AML-193 (cell line): ENCODE measurements at places on chromosomes 11 and 22.
A peak's percentile ranks its signal among the peaks of the same experiment; 100 is the strongest.

DNA sequence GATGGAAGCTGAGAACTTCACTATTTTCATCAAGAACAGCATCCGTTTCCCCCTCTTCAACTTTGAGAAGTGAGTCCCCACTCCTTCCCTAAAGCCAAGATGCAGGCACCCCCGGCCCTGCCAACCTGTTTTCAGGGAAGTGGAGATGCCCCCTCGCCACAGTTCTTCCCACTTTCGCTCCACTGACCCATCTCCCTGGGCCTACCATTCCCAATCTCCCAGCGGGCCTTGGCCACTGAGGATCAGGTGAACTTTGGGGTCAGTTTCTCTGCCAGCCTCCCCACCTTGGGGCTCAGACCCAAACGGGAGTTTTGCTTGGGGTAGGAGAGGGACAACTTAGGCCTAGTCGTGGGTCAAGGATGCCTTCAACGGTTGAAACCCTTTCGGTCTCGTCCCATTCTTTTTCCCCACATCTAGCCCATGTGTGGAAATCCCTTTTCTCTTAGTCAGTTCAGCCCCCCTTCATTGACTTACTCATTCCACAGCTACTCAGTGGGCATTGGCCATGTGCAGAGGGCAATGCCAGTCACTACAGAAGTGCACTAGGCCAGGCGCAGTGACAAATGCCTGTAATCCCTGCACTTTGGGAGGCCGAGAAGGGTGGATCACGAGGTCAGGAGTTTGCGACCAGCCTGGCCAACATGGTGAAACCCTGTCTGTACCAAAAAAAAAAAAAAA lies 10.6 kb downstream of the P2RX3 start:
- DNase-seq = no peak

GRCh38 chr11:61011229-61011870 lies 39.9 kb downstream of the CD6 start:
- no peak for DNase-seq

GRCh38 chr22:43580271-43580750 lies 168.5 kb downstream of the MPPED1 start:
- no peak for DNase-seq

GRCh38 chr11:59025097-59025496 lies 61.0 kb upstream of the GLYATL1B start:
- DNase-seq = no peak

DNA sequence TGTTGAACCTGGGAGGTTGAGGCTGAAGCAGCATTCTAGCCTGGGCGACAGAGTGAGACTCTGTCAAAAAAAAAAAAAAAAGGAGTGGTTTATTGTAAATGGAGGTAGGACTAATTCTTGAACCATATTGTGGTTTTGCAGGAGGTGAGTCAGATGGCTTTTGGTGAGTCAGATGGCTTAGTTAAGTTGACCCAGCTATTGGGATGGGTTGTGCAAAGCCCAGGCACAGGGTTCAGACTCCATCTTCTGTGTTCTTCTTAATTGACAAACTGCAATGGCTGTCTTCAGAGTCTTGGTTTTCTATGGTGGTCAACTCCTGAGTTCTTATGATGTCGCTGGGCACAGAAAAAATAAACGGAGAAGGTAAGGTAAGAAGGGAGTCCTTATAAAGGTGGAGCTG lies 182.7 kb downstream of the ADAMTS15 start:
- no peak for DNase-seq

- no peak for DNase-seq
These were observed 30.3 kb downstream of the CNTF start for GRCh38 chr11:58652726-58653280.

DNA sequence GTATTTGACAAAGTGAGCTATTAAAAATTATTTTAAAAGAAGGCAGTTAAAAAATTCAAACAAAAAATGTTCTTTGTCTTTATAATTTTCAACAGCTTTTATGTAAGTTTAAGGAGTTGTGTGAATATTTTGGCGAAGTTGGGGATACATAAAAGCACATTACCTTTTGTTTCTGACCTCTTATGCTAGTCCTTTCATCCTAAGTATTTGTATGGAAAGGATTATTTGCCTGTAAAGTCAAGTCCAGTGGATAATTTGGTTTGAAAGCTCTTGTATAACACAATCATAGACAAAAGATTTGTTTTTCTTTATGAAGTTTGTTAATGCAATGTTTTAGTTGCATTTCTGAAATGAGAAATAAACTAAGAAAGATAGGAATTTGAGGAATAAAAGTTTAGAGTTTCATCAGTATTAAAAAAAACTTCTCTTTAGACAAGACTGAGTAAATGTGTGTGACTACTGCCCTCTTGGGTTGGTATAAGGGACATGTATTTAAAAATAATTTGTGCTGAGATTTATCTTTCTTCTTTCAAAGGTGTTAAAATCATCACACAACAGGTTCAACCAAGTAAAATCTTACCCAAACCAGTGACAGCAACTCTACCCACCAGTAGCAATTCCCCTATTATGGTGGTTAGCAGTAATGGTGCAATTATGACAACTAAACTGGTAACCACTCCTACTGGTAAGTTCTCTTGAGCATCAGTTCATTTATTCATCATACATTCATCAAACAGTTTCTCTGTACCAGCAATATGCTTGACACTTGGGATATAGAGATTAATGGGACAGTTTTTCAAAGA lies 68.2 kb downstream of the EMSY start:
- peak; percentile 21 for DNase-seq

- DNase-seq = no peak
These were observed 16.0 kb downstream of the SLC35F2 start for GRCh38 chr11:107842412-107843100.

- DNase-seq = no peak
These were observed 37.8 kb downstream of the PAMR1 start for GRCh38 chr11:35487532-35488078.

GRCh38 chr22:44153710-44154109 lies 27.0 kb upstream of the PARVG start:
- DNase-seq = no peak

DNA sequence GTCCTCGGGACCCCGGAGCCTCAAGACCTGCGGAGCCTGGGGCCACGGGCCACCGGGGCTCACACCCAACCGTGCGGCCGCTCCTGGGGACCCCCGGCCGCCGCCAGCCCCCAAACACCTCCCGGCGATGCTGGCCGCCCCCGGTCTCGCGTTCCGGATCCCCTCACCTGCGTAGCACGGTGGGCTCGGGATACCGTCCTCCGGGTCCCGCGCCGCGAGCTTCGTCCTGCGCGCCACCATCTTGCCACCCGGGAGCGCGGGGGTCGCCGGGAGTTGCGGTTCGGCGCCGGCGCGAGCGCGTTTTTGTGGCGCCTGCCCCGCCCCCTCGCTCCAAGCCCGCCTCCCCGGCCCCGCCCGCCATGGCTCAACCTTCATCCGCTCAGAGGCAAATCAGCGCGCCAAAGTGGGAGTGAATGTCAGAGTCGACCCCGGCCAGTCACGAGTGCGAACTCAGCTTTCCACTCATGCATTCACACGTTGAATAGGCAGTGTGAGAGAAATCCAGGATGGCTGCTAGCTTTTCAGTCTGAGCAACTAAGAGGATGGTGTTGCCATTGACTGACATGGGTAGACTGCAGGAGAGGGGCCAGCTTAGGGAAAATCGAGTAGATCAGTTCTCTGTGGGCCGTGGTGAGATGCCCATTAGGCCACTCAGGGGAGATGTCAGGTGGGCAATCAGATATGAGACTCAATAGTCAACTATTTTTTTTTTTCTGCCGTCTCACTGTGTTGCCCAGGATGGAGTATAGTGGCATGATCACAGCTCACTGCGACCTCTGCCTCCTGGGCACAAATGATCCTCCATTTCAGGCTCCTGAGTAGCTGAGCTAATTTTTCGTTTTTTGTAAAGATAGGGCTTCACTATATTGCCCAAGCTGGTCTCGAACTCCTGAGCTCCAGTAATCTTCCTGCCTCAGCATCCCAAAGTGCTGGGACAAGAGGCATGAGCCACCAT lies 28.3 kb downstream of the SERHL2 start:
- peak; percentile 56 for DNase-seq

DNA sequence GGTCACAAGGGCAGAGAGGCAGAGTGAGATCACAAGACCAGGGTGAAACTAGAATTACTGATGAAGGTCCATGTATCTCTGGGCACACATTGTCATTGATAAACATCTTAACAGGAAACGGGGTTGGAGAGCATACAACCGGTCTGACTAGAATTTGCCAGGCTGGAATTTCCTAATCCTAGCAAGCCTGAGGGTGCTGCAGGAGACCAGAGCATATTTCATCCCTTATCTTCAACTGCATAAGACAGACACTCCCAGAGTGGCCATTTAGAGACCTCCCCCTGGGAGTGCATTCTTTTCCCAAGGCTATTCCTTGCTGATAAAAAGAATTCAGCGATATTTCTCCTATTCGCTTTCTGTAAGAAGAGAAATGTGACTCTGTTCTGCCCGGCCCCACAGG lies 84.6 kb upstream of the IZUMO1R start:
- no peak for DNase-seq

- DNase-seq = no peak
These were observed 83.1 kb upstream of the NCAM1 start for GRCh38 chr11:112878033-112878601.

GRCh38 chr22:38106814-38107578 lies 3.5 kb downstream of the BAIAP2L2 start:
- no peak for DNase-seq

GRCh38 chr11:87866951-87867350 lies 308.3 kb downstream of the RAB38 start:
- no peak for DNase-seq

DNA sequence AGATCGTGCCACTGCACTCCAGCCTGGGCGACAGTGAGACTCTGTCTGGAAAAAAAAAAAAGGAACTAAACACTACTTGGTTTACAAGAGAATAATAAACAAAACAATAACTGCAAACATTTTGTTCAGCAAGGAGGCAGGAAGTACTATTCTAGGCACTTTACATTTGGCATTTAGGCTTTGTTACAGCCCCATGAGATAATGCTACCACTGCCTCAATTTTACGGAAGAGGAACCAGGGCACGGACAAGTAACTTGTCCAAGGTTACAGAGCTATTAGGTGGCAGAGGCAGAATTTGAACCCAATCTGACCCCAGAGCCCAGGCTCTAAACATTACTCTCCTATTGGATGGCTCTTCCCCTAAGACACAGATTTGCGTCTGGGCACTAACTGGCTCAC lies 108.7 kb upstream of the AKIP1 start:
- DNase-seq = no peak

- no peak for DNase-seq
These were observed 78.3 kb downstream of the PAK1 start for GRCh38 chr11:77395460-77396173.

DNA sequence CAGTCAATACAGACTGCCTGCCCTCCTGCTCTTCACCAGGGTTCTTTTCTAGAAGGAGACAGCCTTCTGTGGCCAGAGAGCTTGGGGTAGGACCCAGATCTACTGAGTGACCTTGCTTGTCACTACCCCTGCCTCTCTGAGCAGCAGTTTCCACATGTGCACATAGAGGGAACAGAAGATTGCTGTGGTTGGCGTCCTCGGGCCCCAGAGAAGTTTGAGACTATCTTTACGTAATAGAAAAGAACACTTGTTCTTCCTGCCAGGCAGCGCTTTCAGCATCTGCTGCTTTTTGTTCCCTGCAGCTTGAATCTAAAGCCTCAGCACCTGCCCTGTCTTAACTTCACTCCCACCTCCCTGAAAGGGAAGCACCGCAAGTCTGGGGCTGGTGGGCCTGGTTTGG lies 1.9 kb upstream of the FKBP2 start:
- peak; percentile 37 for DNase-seq

GRCh38 chr11:16945671-16946469 lies 68.3 kb downstream of the PLEKHA7 start:
- peak; percentile 47 for DNase-seq

DNA sequence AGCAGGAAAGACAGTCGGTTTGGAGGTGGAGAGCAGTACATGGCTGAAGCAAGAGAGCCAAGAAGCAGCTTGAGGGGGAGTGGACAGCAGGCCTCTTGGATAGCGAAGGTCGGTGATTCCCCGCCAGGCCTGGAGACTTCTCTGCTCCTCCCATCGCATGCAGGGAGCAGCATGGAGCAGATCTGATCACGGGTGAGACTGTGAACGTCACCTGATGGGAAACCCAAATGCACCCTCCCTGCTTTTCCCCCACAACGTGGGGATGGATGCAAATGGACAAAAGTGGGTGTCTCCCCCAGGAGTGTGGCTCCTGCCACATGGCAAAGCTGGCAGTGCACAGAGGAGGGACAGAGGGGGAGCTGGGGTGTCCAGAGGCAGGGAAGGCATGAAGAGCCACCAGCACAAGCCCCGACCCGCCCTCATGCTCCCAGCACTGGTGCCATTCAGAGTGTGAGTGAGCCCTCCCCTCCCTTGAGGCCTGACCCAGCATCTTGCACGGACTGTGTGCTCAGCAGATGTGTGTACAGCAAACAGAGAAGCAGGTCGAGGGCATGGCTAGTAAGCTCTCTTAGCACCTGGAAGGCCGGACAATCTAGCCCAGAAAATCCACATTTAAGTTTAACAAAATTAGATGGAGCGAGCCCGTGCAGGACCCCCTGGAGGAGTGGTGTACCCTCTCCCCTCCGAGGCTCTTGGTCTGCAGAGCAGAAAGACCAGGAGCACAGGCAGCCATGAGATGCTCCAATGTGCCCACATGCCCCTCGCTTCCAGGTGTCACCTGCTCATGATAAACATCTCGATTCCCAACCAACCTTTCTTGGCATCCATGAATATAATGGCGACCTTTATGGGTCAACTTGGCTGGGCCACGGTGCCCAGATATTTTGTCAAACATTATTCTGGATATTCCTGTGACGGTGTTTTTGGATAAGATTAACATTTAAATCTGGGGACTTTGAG lies 661.7 kb downstream of the TBC1D22A start:
- DNase-seq = no peak

- no peak for DNase-seq
These were observed 111.5 kb downstream of the RPL27A start for GRCh38 chr11:8794126-8794525.

GRCh38 chr11:108726077-108726800 lies 61.4 kb downstream of the DDX10 start:
- no peak for DNase-seq
